ENCODE measurements at places on chromosomes 1 and 21.

DNA sequence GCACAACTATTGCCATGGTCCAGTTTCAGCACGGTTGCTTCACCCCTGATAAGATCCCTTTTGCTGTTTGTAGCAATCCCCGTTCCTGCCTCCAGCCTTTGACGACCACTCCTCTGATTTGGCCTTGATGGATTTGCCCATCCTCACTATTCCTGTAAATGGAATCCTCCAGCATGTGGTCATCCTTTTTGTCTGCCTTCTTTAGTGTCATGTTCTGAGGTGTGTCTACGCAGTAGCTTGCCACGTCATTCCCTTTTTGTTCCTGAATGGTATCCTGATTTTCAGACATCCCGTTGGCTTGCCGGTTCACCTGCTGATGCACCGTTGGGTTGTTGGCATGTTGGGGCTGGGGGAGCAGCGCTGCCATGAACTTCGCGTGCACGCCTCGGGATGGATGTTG, 7.8 kb downstream of the AJAP1 start:
- DNase-seq: no peak

DNA sequence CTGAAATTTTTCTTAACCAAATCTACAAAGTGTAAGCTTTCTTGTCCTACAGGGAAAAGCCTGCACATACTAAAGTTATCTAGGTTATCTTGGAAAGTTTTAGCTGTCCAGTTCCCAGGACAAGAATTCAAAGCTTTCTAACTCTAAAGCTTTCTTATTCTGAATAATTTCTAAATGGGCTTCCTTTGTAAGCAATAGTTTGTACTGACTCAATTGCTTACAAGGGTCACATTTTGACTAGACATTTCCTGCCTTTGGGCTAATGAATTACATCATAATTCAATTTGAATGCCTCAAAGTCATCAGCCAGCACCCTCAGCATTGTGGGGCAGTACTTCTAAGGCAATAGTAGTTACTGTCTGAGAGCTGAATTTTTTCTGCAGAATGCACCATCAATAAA, 223.0 kb downstream of the LTN1 start:
- no peak for DNase-seq

DNA sequence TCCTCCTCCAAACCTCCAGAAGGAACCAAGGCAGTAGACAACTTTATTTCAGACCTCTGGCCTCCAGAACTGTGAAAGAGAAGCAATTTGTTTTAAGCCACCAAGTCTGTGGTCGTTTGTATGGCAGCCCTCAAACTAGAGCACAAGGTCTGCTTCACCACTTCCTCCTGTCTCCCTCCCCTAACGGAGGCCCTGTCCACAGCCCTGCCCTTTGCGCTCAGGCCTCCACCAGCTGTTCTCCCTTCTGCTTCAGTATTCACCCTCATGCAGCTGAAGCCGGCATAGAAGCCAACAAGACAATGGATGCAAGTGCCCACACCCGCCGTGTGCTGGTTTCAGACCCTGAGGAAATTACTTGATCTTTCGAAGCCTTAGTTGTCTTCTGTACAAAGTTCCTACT, 364.1 kb downstream of the HHAT start:
- DNase-seq: no peak

GRCh38 chr1:230167419-230167852, 100.4 kb downstream of the GALNT2 start:
- DNase-seq: peak; percentile 68

DNA sequence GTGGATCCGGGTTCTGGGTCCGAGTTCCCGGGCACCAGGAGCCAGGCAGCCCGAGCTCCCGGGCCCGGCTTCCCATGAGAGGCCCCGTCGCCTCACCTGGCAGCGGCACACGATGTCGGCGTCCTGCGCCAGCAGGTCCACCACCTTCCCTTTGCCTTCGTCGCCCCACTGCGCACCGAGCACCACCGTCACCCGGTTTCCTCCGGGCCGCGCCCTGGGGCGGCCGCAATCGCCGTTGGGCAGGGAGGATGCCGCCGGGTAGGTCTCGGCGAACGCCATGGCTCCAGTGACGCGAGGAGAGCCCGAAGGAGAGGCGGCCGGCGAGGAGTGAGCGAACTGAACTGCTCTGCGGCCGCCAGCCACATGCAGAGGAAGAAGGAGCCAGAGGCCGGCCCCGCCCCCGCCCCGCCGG, at the start of gene ADSS2:
Gene ADSS2 (minus strand): TSS at position 371 of the 412 bp plus-strand sequence. CDS start 92 bp downstream, at position 279.
- DNase-seq: no peak

DNA sequence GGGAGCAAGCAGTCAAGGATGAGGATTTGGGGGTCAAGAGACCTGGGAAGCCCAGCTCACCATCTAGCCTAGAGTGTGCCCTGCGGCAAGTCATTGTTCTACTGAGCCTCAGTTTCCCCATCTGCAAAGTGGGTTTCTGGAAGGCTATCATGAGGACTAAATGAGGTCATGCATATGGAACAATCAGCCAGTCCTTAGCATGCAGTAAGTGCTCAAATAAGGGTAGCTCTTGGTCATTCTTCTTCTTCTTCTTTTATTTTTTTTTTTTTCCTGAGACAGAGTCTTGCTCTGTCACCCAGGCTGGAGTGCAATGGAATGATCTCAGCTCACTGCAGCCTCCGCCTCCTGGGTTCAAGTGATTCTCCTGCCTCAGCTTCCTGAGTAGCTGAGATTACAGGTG, 99.9 kb upstream of the RUNX3 start:
- no peak for DNase-seq

DNA sequence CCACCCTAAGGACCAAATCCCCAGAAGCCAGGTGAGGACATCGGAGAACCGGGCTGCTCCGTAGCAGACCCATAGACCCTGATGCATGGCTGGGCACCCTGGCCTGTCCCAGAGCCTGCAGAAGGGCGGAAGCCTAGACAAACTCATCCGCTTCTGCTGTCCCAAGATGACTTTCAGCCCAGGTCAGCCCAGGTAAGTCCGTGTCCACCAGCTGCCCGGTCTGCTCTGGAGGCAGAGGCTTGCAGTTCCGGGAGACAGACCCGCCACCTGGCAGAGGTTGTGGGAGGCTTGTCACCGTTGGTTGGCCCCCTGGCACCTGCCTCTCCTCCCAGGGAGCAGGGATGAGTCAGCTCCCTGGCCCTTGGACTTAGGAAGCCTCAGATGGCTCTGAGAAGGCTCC, 22.8 kb upstream of the POFUT2 start:
- DNase-seq: no peak

DNA sequence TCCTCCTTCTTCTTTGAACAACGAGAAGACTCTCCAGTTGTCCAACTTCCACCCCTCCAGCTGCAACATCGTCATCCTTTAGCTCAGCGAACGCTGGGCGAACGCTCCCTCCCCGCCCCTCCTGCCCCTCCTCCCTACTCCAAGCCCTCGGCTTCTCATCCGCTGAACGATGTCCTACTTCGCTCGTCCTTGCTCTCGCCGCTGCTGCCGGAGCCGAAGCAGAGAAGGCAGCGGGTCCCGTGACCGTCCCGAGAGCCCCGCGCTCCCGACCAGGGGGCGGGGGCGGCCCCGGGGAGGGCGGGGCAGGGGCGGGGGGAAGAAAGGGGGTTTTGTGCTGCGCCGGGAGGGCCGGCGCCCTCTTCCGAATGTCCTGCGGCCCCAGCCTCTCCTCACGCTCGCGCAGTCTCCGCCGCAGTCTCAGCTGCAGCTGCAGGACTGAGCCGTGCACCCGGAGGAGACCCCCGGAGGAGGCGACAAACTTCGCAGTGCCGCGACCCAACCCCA, at the start of gene BCAN:
Gene BCAN (plus strand): TSS at position 357 of the 504 bp plus-strand sequence. CDS start 3,938 bp downstream, outside the sequence.
- no peak for DNase-seq

GRCh38 chr1:163834778-163835177, 513.0 kb downstream of the NUF2 start:
- no peak for DNase-seq

DNA sequence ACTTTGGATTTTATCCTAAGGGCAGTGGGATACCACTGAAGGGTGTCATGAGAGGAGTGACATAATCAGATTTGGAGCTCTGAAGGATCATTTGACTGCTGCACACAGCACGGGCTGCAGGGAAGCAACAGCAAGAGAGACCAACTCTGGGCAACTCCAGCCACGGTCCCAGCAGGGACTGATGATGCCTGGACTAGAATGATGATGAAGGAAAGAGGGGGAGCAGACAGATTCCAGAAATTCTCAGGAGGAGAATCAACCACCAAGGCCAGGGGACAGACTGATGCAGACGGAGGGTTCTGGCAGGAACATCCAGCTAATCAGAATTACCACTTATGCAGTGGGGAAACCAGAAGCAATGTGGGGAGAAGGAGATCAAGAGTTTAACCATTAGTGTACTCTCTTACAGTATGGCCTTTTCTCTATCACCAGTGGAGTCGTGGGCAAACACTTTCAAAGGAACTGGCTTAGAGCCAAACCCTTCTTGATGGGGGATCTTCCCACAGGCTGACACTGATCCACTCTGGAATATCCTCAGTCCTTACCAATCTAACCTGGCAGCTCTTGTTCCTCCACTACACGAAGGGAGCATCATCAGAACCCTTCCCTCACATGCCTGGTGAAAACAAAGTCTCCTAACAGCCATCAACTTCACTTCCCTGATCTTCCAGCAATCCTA, 3.3 kb downstream of the URB1 start:
- no peak for DNase-seq

- no peak for DNase-seq
Observed at GRCh38 chr1:1219341-1219740, 5.4 kb upstream of the TNFRSF4 start.

GRCh38 chr1:12152113-12152891, 14.5 kb upstream of the TNFRSF1B start:
- no peak for DNase-seq

- no peak for DNase-seq
Observed at GRCh38 chr1:22454476-22455056, 2.9 kb downstream of the ZBTB40 start.

DNA sequence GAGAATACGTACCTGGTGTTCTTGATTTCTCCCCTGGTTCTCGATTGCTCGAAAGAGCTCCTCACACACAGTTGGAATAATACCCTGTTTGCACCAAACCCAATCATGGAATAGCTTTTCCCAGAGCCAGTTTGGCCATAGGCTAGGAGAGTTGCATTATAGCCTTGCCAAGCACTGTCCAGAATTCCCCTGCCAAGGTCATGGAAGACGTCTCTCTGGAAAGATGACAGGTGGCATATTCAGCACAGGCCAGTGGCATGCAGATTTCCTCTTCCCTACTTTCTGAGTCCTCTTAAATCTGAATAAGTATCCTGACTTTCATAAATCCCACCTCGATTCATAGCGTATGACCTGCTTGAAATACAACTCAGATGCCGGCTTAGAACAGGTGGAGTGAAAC, 96.5 kb downstream of the SCCPDH start:
- DNase-seq: no peak

DNA sequence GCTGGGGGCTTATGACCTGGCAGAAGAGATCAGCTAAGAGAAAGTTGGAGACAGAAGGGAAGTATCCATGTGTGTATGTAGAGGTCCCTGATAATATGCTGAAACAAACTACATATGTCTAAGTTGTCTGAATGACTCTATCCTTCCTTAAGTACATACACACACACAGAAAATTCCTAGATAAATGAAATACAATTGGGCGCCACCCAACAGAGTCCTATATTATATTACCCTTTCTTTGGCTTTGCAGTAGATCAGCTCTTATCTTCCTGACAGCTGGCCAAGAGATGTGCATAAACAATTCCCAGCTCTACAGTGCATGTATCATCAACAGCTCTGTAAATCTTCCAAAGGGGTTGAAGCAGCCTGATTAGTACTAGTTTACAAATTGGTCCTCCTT, 40.1 kb downstream of the SORT1 start:
- DNase-seq: no peak

DNA sequence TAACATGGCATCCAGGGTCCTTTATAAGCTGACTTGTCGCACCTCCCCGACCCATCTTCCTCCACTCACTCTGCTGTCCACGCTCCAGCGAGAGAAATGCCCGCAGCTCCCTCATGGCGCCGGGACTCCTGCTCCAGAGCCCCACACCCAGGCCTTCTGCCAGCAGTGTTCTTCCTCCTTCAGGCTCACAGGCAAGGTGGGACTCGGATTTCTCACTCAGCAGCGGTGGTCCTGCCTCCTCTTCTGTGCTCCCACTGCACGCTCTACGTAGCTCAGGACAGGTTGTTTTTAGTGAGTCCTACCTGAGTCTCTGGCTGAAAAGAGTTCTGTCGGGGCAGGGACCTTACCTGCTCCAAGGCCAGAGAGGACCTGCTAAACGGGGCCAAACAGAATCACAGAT, 11.2 kb downstream of the THEMIS2 start:
- DNase-seq: no peak

- no peak for DNase-seq
Observed at GRCh38 chr1:26280333-26281042, 602 bp downstream of the SH3BGRL3 start.

DNA sequence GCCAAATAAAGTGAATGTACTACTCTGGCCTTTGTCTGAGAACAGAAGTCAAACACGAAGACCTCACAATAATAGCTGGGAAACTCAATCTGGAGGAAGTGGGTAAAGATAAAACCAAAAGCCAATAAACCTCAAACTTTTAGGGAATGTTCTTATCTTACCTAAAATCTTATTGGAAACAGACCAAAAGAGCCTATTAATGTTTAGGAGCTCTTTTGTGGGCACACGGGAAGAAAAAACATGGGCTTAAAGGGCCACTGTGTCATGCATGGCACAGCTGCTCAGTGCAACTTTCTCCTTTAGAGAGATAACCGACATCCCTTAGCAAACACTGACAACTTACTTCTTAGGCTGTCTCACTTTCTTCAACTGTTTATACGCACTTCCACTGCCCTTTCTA, 16.1 kb downstream of the EIF2B3 start:
- DNase-seq: no peak

DNA sequence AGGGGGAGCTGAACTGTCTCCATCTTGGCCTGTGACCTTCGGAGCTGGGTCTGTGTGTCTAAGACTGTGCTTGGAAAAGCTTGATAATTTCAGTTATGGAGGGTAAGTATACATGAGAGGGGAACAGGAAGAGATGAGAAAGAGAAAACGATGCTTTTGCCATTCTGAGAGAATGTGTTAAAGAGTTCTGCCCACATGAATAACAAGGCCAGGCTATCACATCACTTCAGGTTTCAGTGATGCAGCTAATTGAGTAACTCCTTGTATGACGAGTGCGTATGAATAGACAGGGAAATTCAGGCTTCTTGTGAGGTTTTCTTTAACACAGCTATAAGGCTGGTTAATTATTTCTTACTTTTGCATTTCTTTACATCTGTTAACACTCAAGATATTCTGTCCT, 81.0 kb downstream of the PLPPR5 start:
- DNase-seq: no peak

- DNase-seq: no peak
Observed at GRCh38 chr1:85427331-85427730, 37.6 kb downstream of the DDAH1 start.

GRCh38 chr1:113782406-113782805, 23.1 kb upstream of the PHTF1 start:
- no peak for DNase-seq

GRCh38 chr1:37177230-37177864, 143.0 kb upstream of the GRIK3 start:
- DNase-seq: peak; percentile 85

DNA sequence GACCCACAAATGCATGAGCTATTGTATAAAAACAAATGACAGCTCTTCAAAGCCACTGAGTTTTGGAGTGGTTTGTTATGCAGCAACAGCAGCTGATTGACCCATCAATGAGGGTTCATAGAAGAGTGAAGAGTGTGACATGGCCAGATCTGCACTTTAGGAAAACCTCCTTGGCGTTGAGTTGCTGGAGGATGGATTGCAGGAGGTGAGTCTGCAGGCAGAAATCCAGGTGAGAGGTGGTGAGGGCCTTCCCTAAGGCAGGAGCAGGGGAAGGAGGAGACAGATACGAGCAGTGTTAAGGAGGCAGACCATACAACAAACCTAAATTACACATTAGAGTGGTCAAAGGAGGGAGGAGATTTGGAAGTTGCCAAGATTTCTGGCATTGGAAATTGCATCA, 169.3 kb upstream of the CSF3R start:
- DNase-seq: no peak

- DNase-seq: no peak
Observed at GRCh38 chr1:25556132-25556670, 12.8 kb downstream of the LDLRAP1 start.
